ENCODE measurements at places on chromosomes 3 and 15.
A peak's percentile ranks its signal among the peaks of the same experiment; 100 is the strongest.

- DNase-seq: no peak
Observed at GRCh38 chr3:30407651-30408050, 198.8 kb upstream of the TGFBR2 start.

- DNase-seq: no peak
Observed at GRCh38 chr3:114378760-114379159, 84.9 kb downstream of the TIGIT start.

DNA sequence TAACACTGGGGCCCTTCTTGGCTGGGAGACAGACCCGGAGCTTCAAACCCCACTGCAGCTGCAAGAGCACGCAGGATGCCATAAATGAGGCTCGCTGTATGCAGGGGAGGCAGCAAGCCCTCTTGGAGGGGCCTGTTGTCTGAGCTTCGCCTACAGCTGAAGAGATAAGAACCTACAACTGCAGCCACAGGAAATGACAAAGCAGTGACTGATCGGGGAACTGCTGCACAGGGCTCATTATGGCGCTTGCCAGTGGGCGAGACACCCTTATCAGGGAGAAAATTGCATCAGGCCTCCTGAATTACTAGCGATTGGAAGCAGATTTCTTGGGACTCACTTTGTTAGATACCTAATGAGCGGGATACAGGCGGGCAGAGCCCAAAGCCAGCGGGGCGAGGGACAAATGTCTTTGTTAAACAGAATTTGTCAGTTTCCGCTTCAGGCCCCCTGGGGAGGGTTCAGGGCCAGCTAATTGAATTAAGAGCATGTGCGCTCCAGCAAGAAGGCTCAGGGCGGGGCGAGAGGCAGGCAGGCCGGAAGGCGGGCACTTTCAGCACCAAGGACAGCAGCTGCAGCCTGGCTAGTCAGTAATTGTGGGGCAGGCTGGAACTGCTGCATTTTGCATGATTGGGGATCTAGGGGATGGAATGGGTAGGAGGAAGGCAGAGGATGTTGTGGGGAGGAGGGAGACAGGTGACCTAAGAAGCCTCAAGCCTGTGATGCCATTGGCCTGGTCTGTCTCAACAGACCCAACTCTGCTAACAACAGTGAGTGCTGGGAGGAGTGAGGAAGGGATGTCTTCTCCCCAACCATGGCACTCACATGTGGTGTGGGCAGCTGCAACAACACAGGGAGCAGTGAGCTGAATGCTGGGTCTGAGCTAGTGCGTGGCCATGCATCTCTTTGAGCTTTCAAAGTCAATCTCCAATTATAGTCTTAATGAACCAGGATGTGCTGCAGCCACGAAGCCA, 55.3 kb downstream of the CCDC33 start:
- DNase-seq: peak; percentile 53

DNA sequence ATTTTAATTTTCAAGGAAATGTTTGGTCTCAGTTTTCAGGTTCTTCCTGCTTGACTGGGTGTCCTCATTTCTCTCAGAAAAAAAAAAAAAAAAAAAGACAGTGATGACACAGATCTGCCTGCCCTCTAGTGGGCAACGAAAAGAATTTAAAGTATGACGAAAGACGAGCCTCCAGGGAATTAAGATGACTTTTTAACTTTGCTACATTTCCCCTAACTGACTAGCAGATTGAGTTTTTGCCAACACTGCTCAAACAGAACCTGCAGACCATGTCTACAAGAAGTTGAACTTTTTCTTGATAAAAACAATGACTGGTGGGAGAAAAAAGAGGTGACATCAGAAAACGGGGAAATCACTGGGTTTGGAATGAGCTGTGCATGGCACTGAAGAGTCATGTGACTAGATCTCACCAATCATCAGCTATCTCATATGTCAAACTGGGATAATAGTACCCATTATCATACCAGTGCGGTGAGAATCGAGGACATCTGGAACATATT, 40.8 kb downstream of the EOMES start:
- no peak for DNase-seq

DNA sequence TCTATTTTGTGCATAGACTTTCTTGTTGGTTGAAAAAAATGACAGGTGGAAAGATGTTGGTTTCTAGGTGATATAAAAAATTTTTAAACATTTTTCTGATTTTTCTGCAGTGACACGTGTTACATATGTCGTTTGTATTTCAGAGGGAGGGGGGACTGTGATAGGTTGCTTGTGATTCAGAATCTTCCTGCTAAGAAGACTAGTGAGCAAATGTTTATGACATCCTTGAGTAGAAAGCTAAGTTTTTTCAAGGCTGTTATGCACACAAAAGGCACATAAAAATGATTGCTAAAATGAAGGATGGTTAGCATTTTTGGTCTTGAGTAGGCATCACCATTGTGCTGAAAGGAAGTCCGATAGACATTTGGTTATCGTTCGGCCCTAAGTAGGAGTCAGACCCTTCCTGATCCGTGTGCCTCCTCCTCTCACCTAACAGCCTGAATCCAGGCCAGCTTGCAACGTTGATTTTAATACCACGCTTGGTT, 1.5 kb downstream of the ZNF639 start:
- no peak for DNase-seq

DNA sequence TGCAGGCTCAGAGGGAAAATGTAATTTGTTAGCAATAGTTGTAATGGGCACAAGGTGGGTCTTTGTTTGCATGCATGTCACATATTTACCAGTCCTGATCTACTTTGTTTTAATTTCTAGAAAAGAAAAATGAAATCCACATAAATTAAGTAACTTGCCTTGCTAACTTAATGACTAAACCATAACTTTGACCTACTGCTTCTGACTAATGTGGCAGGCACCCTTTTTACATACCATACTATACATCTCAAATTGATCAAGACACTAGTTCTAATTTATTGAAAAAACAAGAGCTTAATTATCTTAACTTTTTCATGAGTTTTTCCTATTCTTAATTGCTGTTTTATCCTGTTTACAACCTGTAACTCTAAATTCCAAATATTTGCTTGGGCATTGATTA, 93.2 kb downstream of the ATP11B start:
- DNase-seq: no peak

- DNase-seq: no peak
Observed at GRCh38 chr15:99613887-99614647, 48.3 kb downstream of the MEF2A start.

DNA sequence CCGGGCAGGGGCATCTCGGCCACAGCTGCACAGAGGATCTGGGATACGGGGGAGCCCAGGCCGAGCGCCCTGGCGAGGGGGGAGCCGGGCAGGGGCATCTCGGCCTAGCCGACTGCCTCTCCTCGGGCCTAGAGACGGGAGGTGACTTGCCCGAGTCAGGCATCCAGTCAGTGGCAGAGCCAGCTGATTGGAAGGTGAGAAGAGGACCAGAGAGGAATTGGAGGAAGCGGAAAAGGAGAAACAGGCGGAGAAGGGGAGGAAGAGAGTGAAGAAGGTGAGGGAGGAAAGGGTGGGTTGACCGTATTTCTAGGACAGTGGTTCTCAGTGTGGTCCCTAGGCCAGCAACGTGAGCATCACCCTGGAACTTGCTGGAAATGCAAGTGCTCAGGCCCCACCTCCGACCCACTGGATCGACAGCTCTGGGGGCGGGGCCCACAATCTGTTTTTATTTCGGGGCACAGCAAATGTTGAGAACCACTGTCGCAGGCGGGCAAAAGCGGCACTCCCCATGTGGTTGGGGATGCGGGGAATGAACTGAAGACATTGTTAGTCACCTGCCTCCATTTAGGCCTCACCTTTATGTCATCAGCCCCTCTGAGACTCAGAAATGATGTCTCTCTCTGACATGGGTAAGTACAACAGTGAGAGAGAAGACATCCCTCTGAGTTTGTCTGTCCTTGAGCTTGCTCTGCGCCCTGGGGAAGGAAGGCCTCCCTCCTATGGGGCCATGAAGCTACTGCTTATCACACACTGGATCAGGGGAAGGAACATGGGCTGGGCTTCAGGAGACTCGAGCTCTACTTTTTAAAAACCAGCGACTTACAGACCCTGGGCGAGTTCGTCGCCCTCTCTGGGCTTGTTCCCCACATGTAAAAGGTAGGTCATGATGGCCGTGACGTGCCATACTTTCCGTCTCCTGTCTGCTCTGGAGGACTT, 1.0 kb upstream of the MELTF start:
- no peak for DNase-seq

GRCh38 chr15:34154725-34155204, 52.9 kb downstream of the PGBD4 start:
- DNase-seq: no peak

DNA sequence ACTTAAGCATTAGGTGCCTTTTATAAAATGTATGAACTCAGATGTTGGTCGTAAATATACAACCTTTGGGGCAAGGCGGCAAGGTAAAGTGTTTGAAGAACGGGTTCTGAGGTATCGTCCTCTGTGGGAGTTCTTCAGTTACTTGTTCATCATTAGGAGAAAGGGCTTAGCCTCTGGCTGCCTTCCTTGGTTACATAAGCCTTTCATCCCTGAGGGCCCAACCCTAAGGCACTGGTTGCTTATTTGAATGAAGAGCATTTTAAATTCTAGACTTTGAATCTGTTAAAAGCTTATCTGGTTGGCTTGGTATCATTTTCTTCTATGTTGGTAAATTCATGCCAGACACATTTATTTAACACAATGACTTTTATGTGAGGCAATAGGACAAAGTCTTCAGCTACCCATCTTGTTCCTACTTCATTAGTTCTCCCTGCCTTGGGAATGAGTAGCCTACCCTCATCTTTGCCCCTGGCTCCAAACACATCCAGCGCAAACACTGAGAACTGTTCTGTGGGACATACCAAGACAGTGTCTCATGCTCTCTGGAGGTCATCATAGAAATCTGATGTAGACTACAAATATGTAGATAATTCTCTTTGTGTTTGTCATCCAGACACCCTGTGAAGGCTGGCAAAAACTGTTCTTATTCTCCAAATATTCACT, 12.4 kb upstream of the CCDC80 start:
- DNase-seq: no peak

- no peak for DNase-seq
Observed at GRCh38 chr3:15581471-15582394, 19.6 kb downstream of the HACL1 start.

- no peak for DNase-seq
Observed at GRCh38 chr15:38374029-38374428, 79.9 kb upstream of the FAM98B start.

DNA sequence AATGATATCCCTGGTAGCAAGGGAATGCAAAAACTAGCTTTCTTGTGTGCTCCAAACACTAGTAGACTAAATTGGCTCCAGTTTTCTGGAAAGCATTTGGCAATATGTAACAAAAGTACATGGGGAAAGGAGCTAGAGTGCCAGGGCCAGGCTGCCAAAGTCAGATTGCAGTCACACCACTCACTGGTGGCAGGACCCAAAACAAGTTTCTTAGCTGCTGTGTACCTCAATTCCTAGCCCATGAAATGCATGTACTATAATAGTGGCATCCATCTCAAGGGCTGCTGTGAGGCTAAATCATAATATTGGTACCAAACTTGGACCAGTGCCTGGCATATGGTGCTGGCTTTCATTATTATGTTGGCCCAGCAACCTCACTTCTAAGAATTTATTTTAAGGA, 49.3 kb downstream of the CLDN18 start:
- no peak for DNase-seq
